Activated naive CD8-positive, alpha-beta T cell treated with anti-CD3 and anti-CD28 coated beads, Interleukin-2, amount 10 ng/mL, durations not matched to agents 7 days and 5 days (primary cell): ENCODE measurements at places on chromosomes 5 and 9.

DNA sequence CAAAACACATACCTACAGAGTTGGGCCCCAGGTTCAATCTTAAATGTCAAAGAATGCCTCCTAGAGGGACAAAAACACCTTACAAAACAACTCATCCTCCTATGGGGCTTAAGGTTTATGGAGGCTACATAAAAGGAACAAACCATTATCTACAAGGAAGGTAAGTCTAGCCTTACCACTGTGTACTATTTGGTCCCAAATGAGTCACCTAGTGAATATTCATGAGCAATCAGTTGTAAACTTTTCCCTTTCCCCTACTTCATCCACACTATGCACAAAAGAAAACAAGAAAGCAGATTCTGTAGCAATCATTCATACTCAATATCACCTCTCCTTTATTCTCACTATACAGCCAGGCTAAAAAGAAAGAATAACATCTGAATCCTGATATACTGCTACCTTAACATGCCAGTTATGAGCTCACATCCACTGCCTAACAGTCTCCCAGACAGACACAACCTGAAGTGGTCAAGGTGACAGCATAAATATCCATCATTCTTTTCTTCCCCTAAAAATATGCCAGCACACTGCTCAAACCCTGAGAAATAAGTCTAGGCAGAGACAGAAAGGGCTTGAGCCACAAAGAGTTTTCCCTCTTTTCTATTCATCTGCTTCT is 6.2 kb downstream of the OXCT1 start:
- DNase-seq, result no peak

GRCh38 chr5:117110548-117110947 is 535.9 kb upstream of the SEMA6A start:
- DNase-seq, result no peak

DNA sequence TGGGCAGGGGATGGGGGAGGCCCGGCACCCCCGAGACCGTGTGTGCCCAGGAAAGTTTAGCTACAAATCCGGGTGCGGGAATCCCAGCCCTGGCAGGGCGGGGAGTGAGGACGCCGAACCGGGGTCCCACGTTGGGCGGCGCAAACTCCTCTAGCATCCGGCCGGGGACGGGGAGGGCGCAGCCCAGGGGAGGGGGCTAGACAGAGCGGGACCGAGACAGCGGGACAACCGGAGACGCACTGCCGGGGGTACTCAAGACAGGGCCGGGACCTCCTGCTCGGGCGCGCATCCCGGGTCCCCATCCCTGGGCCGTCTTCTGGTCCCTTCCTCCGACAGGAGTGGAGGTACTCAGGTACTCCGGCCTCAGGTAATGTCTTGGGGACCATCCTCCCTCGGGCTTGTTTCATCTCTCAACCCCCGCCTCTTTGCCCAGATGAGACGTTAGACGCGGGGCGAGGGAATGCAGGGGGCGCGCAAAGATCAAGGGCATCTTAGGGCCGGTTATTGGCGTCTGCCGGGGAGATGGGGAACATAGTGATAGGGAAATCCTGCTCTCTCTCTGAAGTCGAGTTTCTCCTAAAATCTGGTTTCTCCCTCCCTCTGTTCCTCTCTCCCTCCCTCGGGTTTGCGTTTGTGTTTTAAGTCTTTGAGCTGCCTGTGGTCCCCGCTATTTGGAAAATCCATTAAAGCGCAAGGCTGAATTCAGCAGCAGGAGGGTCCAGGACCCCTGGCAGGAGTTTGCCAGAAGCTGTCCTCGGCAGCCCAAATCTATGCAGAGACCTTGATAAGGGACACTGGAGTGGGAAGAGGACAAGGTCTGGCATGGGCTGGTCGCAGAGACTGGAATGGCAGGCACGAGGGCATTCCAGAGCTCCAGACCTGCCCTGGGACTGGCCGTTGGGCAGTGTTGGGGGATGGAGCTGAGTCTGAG is 815 bp downstream of the PDZD2 start:
- DNase-seq, result no peak

DNA sequence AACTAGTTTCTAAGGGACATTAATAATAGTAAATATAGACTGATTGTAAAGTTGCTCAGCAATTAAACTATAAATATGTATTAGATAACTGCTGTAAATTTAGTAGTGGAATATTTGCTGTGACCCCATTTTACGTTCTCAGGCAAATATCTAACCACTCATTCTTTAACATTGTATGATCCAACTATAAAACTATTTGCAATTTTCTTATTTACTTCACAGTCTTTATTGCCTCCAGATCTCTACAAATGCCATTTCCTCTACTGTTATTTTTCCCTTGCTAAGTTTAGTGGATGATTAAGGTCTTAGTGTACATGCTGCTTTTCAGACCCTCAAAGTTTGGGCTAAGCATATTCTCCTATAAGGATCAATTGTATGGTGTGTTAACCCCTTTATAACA is 526.2 kb upstream of the ST8SIA4 start:
- DNase-seq, result no peak

- DNase-seq, result no peak
Measured at GRCh38 chr5:142860270-142860669, 90.1 kb downstream of the ARHGAP26 start.

DNA sequence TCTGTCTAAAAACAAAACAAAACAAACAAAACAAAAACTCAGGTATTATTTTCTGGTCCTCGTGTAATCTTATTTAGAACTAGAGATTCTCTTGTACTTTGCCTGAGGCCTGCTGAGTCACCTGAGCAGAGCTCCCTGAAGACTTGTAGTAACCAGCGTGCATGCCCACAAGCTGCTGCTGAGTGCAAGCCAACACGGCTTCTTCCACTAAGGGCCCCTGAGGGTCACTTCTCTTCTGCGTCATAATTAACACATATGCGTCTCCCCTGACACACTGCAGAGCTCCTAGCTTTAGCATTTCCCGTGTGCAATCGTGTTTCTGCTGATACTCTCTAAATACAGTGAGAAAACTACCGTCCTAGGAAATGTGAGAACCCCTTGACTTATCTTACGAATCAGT is 10.9 kb upstream of the NDFIP1 start:
- no peak for DNase-seq

DNA sequence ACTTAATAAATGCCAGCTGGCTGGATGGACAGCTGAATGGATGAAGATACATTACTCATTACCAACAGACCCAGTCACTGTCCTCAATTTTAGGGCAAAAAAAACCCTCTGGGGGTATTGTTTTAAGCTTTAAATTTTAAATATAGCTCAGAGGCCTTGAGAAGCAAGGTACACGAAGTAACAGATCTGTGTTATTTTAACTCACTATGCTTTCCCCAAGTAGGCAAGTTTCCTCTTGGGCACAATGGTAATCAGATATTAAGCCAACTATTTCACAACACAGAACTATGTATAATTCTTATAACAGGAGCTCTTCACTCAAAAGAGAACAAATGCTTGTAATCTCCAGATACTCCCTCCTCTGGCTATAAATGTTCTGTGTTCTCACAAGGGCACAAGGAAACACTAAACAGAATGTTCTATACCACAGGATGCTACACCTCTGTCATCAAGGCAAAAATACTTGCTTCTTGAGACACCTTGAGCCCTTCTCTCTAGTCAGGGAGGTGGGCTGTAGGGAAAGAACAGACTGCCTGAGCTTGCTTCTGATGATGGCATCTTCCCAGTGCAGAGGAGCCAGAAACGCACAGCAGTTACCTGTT is 443.8 kb downstream of the SPOCK1 start:
- DNase-seq, result no peak

GRCh38 chr5:173395257-173395932 is 67.2 kb upstream of the STC2 start:
- DNase-seq, result no peak

GRCh38 chr9:70110194-70111041 is 66.8 kb downstream of the MAMDC2 start:
- DNase-seq, result no peak

GRCh38 chr5:158170534-158170933 is 311.6 kb upstream of the CLINT1 start:
- DNase-seq, result no peak

- DNase-seq, result no peak
Measured at GRCh38 chr9:126114850-126115460, 211.7 kb upstream of the MVB12B start.

GRCh38 chr9:71268871-71269635 is 147.6 kb upstream of the TRPM3 start:
- no peak for DNase-seq

DNA sequence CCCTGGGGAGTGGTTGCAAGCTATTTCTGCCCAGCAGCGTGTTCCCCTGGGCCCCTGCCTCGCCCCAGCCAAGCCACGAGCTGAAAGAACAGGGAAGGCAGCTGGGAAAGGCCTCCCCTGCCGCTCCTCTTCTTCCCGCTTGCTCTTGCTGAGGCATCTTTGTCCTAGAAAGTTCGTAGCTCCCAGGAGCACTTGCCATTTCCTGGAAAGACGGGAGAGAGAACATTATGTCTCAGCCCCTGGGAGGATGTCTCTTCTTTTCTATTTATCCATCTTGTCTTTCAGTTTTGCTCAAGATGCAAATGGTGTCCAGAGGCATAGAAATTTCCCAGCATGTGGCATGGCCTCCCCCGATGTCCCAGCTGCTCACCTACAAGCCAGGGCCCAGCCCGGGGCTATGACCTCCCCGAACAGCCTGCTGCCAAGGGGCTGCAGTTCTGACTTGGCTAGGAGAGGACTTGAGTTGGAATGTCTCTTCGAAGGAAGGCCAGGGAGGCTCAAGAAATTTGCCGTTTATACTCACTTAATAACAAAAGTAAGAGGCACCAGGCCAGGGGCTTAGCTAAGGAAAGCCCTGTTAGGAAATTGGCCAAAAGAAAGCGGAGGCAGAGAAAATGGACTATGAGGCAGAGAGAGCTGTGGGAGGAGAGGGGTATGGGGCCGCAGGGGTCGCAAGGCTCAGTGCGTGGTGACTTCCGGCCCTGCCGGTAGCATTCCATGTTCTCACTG is 87.3 kb downstream of the LIFR start:
- DNase-seq, result no peak

DNA sequence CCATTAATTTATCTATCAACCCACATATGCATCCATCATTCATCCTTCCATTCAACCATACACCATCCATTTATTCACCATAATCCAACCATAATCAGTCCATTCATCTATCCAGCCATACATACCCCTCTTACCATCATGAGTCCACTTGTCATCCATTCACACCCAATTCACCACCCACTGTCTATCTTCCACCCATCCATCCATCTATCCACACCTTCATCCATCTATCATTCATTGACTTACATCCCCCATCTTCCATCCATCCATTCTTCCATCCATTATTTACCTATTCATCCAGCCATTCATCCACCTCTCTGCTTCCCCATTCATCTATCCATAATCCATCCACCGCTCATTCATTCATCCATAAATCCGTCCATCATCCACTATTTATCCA is 17.8 kb downstream of the PAEP start:
- no peak for DNase-seq

- no peak for DNase-seq
Measured at GRCh38 chr5:79886456-79886855, 104.6 kb downstream of the MTX3 start.

DNA sequence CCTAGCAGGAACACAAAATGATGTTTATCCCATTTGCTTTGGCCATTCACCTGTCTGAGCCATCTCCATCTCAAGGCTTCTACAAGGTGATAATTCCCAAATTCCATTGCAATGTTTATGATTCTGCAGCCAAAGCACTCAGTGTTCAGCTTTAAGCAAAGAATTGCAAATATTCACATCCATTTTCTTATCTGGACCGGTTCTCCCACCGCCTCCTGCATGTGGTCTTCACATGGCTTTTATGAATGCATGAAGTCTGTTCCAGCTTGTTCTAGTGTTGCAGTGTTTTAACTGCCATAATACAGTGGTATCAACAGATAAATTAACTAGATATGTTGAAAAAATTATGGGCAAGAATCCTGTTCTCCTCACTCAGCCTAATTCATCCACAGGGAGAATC is 443.0 kb upstream of the KLF4 start:
- no peak for DNase-seq

GRCh38 chr5:41617843-41618515 is 107.6 kb upstream of the PLCXD3 start:
- no peak for DNase-seq
